ENCODE measurements at places on chromosomes 5 and 9.

GRCh38 chr5:58505502-58505901, 14.3 kb downstream of the GAPT start:
- no peak for DNase-seq

- DNase-seq, result no peak
These were observed 9.5 kb downstream of the FGF18 start for GRCh38 chr5:171428809-171429542.

DNA sequence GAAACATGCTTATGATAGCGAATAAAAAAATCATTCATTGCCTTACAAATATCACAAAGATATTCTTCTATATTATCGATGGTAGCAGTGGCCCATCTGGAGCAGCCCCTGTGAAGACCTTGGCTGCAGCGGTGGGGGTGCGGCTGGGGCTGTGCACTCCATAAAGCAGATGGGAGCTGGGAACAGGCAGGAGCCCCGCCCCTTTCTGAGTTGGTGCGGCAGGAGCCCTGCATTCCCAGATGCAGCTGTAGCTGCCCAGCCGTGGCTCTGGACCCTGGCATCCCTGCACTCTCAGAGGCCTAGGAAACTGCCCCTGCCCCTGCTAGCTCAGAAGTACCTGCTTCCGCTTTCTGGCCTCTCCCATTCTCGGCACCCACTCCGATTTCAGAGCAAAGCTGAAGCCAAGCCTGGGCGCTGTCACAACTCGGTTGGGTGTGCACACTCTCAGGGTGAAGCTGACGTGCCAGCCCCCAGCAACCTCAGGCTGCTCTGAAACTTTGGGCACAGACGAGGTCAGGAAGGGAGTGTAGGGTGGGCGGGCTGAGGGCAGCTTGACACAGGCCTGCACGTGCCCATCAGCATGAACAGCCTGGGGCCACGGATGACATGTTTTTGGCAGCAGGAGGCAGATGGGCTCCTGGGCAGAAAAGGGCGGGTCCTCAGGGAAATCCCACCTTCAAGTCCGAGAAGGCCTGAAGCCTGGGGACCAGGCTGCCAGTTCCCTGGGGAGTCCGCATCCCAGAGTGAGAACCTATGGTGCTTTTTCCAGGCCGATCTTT, 1440.8 kb upstream of the ACO1 start:
- no peak for DNase-seq

DNA sequence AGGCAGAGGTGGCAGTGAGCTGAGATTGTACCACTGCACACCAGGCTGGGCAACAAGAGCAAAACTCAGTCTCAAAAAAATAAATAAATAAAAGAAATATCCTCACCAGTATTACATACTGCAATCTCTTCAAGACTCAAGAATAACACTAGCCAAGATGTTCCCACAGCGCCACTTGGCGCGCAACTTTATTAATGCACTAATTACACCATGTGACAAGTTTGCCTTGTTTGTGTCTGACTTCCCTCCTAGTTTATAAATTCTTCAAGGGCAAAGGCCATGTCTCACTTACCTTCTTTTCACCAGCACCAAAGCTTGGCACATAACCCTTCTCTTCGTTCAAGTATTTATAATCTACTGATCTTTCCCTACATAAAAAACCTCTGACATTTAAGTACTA, 4.8 kb downstream of the SKP1 start:
- DNase-seq, result no peak

DNA sequence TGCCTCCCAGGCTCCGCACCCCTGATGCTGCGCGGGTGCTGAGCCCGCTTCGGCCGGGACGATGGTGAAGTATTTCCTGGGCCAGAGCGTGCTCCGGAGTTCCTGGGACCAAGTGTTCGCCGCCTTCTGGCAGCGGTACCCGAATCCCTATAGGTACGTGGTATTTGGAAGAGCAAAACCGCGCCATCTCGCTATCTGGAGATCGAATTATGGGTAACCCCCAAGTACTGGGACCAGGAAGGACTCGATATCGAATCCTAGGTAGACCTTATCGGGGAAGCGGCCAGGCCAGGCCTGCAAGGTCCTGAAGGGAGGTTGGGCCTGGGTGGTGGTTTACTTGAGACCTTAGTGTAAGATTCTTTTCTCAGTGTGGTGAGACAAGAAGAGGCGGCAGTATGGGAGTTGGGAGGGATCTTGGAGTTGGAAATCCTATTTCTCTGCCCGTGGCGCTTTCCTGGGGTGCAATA, 359 bp downstream of the PRELID1 start:
- DNase-seq, result no peak

GRCh38 chr5:128338649-128339048, 199.4 kb downstream of the FBN2 start:
- DNase-seq, result no peak

- no peak for DNase-seq
These were observed 7.6 kb downstream of the SLC6A18 start for GRCh38 chr5:1232780-1233179.

DNA sequence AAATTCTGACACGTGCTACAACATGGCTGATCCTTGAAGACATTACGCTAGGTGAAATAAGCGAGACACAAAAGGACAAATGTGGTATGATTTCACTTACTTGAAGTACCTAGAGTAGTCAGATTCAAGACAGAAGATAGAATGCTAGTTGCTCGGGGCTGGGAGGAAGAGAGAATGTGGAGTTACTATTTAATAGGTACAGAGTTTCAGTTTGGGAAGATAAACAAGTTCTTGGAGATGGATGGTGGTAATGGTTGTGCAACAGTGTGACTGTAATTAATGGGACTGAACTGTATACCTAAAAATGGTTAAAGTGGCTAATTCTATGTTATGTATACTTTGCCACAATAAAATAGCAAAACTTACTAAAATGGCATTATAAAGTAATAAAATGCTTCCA, 34.4 kb downstream of the PAM start:
- no peak for DNase-seq

DNA sequence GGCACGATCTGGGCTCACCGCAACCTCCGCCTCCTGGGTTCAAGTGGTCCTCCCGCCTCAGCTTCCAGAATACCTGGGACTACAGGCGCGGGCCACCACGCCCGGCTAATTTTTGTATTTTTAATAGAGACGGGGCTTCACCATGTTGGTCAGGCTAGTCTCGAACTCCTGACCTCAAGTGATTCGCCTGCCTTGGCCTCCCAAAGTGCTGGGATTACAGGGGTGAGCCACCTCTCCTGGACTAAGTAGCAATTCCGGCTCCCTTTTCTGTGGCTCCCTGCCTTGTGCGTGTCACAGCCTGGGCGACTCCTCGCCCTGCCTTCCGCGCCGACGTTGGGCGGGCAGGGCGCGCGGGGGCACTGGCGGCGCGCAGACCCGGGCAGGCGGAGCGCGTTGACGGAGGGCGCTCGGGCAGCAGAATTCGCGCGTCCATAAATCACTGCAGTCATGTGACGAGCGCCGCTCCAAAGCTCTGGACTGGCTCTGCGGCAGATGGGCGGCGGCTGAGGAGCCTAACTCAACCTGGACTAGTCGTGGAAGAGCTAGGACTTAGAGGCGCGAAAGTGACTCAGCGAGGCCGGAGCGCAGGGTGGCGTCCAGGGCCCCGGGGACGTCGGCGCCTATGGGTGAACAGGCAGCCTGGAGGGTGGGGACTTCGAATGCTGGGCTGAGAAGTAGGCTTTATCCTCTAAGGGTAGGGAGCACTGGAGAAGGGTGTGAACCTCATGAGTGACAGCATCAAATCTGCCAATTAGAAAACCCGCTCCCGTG, 1.4 kb upstream of the CIZ1 start:
- DNase-seq, result no peak

GRCh38 chr5:140327589-140327988, 18.8 kb downstream of the HBEGF start:
- DNase-seq, result no peak

DNA sequence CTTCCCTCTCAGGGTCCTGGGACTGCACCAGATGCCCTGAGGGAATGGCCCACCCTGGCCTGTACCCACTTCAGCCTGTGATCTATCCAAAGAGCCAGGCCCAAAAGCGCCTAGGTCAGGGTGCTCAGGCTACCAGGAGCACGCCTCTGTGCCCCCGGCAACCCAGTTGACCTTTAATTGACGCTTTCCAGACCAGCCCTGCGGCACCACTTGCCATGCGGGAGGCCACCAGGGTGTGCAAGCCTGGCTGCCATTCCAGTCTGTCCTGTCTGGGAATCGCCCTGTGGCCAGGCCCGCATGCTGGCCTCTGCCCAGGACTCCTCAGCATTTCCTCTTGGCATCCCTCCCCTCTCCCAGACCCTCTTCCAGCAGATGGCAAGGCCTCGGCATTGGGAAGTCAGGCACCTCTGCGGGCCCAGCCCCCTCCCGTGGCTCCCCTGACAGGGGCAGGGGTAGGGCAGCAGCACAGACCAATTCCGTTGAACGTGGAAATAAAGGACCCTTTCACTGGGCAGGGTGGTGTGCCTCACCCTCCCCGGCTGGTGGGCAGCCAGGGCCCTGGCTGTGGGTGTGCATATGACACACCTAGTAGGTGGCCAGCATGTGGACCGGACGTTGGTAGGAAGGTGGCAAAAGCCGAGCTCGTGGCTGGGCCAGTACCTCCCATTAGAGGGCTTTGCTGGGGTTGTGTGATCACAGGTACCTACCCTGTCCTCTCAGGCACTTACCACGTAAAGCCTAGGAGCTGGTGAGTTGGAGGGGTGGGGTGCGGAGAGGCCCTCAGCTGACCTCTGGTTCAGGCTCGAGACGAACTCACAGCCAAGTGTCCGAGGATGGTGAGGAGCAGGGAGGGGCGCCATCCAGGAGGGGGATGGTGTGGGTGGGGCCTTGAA, 3.5 kb upstream of the AIF1L start:
- DNase-seq, result no peak

- DNase-seq, result no peak
These were observed 23.1 kb upstream of the SLC9A3 start for GRCh38 chr5:547086-547924.

- no peak for DNase-seq
These were observed 189.9 kb upstream of the VCAN start for GRCh38 chr5:83281658-83282057.

DNA sequence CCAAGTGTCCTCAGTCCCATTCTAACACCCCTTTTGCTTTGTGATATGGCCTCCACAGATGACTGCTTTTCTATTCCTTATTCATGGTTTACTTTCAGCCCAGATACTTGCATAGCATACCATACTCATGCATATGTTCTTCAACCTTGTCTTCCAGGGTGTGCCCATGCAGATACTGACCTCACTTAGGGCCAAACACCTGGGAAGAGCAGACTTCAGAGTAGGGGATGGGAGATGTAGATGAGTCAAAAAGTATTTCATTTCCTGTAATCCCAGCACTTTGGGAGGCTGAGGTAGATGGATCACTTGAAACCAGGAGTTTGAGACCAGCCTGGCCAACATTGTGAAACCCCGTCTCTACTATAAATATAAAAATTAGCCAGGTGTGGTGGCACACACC, 58.3 kb downstream of the NRG2 start:
- DNase-seq, result no peak

DNA sequence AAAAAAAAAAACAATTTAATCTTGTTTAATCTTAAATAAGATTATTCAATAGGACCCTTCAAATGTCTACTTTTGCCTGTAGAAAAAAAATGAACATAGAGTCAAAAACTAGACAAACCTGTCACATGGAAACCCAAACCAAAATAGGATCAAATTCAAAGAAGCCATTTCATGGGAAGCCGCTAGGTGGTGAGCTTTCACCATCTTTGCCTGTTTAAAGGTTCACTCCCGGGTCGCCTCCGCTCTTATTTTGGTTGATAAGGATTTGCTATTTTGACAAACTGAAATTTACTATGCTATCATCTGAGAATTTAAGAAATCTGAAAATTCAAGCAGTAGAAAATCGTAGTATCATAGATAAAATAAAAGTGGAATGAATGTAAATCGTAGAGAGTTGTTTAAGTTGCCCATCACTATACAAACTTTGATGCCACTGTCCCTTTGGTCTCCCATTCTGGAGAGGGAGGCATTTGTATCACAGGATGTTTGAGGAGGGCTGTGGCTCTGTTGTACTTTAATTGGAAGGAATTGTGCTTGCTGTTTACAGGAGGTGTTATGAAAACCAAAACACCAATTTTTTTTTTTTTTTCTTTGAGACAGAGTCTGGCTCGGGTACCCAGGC, 43.5 kb upstream of the DNAH5 start:
- DNase-seq, result no peak

DNA sequence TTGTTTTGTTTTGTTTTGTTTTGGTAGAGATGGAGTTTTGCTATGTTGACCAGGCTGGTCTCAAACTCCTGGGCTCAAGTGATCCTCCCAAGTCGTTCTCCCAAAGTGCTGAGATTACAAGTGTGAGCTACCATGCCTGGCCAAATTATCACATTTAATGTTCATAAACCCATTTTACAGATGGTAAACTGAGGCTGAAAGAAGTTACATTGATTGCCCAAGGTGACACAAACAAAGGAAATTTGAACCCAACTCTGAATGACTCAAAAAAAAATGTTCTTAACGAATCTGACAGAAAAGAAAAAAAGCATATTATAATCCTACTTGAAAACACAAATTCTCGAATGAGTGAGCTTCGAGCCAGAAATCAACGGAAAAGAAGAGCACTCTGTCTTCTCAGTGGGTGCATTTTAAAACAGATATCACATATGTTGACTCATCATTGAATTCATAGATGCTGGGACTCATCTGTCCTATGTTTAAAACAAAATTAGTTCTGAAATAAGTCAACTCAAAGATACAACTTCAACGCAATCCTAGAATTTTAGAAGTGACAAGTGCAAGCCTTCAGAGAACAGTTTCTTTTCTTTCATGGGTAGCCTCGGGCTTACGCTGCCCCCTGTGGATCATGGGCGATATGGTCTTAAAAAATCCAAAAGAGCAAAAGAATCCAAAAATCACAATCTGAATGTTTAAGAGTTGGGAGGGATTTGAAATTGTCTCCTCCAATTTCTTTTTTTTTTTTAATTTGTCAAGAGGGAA, 28.4 kb downstream of the TIMD4 start:
- DNase-seq, result no peak

DNA sequence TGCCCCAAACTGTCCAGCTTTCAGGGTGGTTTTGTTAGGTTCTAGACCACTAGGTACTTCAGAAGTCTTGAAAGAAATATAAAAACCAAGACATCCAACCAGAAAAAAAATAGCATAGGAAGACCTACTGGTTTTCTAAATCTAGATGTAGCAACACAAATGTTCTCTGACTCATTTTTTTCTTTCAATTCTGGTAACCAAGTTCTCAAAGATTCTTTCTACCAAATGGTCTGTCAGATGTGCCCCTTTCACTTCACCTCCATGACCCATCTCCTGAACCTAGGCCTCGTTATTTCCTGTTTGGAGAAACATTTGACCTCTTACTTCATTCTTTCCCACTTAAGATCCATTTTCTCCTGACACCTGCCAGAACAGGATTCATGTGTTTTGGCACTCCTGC, 355.3 kb downstream of the KIAA0825 start:
- DNase-seq, result no peak

- DNase-seq, result no peak
These were observed 115.6 kb downstream of the WDR70 start for GRCh38 chr5:37494756-37495155.

GRCh38 chr9:121277518-121278295, 9.7 kb downstream of the GSN start:
- no peak for DNase-seq

- DNase-seq, result no peak
These were observed 18.4 kb downstream of the LSM11 start for GRCh38 chr5:157761690-157762621.

Measured in cortex of kidney (tissue), 1 donor.